GM04503 (cell line): ENCODE measurements at places on chromosomes 5 and 9.

GRCh38 chr9:5870691-5871090 lies 20.0 kb upstream of the MLANA start:
- no peak for DNase-seq

- no peak for DNase-seq
Observed at GRCh38 chr9:11194246-11194645, 581.4 kb upstream of the PTPRD start.

DNA sequence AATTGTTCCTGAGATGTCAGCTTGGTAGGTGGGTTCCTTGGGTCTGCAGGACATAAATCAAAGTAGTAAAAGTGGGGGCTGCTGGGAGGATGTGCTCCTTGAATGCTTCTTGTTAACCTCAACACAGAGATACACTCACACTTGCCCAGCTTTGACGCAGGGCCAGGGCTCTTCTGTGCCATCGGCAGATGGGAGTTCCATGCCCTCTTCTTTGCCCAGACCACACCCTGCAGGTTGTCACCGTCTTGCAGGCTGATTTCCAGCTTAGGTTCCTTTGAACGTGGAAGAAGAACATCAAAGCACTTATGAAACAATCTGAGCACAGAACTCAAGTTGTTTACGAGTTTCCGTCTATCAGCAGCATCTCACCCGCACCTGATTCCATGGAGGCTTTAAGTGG lies 11.0 kb downstream of the DBH start:
- DNase-seq, result no peak

GRCh38 chr5:4758550-4758949 lies 381.6 kb upstream of the ADAMTS16 start:
- DNase-seq, result no peak

DNA sequence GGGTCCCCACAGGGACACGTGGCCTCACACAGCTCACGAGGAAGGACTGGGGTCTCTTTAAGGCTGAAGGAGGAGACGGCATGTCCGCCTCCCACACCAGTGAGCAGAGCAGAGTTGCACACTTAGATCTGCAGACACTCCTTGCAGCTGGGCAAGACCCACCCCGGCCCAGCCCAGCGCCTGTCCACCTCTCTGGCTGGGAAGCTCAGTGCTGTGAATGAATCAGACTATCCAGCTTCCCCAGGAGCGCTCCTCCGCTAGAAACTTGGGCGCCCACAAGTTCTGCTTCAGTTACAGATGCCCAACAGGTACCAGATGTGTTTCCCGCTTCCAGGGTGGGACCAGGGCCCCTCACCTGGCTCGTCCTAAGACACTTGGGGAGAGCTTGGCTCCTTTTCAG lies 78.9 kb downstream of the NSUN2 start:
- no peak for DNase-seq

- DNase-seq, result no peak
Observed at GRCh38 chr9:123614306-123615263, 258.6 kb downstream of the CRB2 start.

DNA sequence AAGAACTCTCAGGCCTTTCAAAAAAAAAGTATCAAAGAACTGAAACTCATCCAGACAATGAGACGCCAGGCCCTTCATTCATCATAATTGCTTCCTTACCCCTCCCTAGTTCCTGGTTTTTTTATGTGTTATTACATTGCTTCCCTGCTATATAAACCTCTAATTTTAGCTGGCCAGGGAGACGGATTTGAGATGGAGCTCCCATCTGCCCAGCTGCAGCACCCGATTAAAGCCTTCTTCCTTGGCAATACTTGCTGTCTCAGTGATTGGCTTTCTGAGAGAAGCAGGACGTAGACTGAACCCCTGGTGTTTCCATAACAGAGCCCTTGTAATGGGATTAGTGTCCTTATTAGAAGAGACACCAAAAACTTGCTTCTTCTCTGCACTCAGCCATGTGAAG lies 62.4 kb downstream of the BARX1 start:
- no peak for DNase-seq
